ENCODE measurements at places on chromosomes 6 and 20.

DNA sequence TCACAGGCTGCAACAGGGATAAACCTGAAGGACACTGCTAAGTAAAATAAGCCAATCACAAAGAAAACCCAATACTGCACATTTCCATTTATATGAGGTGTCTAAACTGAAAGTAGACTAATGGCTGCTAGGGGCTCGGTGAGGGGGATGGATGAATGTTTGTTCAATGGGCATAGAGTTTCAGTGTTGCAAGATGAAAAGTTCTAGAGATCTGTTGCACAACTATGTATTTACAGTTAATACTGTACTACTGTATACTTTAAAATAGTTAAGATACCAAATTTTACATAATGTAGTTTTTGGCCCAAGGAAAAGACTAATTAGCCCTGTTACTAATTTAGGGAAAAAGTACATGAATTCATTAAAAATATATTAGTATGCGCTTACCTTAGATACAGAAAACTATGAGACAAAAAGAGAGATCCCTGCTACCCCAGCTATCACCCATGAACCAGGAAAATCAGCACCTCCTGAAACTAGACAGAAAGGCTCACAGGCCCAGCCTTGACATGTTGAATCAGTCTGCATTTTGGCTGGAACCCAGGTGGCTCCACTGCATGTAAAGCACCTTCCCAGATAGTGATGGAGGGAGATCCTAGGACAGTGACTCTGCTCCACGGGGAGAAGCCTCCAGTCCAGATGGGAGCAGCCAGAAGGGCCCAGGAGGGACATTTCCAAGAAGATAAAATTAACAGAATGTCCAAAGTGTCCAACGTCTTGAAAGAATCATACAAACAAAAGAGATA lies 16.1 kb downstream of the HLA-F start:
- no peak for DNase-seq

- no peak for DNase-seq
Observed at GRCh38 chr20:25039697-25040437, 18.1 kb downstream of the ACSS1 start.

DNA sequence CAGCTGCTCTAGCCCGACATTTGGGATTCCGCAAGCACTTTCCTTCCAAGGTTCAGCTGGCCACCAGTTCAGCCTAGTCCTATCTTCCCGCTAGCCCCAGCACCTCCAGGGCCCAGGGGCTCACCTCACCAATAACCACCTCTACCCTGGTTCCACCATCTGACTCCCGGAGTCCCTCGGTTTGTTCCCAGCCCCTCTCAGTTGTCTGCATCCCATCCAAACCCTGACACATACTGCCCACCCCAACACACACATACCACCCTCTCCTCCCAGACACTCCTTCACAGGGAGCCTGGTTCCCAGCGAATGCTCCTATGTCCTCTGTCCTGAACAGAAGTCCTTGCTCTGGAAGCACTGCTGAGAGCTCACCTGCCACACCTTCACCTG lies 418 bp downstream of the TNXB start:
- no peak for DNase-seq

DNA sequence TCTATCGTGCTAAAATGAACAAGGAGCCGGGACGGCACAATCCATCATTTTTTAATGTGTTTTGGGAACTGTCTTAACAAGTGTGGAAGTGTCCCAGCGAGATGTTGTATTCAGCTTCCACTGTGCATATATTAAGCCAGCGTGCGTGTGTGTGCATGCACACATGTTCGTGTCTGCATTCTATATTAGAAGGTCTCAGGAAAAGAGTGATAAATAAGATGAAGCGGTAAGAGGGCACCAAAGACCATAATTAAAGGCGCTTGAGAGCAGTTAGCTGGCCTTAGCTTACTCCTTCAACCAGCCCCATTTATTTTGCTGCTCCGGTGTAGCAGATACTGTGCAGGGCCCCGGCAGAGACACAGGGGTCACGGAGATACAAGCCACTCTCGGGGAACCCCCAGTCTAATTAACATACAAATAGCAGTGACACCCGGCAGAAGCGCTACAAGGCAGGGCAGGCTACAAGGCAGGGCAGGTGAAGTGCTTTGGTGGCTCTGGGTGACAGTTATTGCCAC lies 206.5 kb upstream of the RREB1 start:
- no peak for DNase-seq
